A549 treated with dexamethasone at 1 μM for 4 hours (cell line): ENCODE measurements at places on chromosomes 7 and 10. TPM values are rescaled to one million over a fixed set of nuclear protein-coding genes. Genes with fewer than 3 reads are reported as not detected.

SUN3 gene
- 0.13 to 0.16 TPM in 2 of 5 replicates, not detected in the others for total RNA-seq

METTL2B gene
- total RNA-seq, result 19.5 to 28.1 TPM (median 26.9 TPM) in 5 replicates

ACSL5 gene
- total RNA-seq, result 0.27 to 0.71 TPM (median 0.30 TPM) in 5 replicates

SFTPA1 gene
- total RNA-seq, result not detected in 5 replicates

SDK1 gene
- 0.50 to 0.98 TPM (median 0.68 TPM) in 5 replicates for total RNA-seq

PLXNA4 gene
- total RNA-seq, result 0.37 to 0.53 TPM (median 0.50 TPM) in 5 replicates

UPK3BL2 gene
- total RNA-seq, result 1.7 to 3.1 TPM (median 2.3 TPM) in 5 replicates

WDFY4 gene
- total RNA-seq, result 0.01 to 0.06 TPM (median 0.01 TPM) in 3 of 5 replicates, not detected in the others

LBX1 gene
- not detected in 5 replicates for total RNA-seq

LRMDA gene
- total RNA-seq, result 2.6 to 4.0 TPM (median 3.6 TPM) in 5 replicates
